Left renal pelvis (tissue), 4 donors: ENCODE measurements at places on chromosomes 12 and 14.
A peak's percentile ranks its signal among the peaks of the same experiment; 100 is the strongest.

DNA sequence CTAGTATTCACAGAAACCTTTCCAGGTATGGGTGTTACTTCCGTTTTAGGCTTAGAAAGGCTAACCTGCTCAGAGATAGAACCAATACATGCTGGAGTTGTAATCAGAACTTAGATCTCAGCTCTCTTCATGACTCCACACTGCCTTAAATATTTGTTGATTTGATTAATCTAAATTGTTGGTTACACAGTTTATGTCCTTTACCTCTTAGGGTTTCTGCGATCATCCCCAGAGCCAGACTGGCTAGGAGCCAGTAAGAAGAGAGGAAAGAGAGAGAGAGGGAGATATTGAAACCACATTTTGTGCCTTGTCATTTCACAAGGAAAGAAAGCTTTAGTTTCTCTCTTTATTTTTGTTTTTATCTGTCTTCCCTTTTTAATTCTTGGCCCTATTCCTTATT is 16.8 kb upstream of the MGP start:
- DNase-seq: no peak

GRCh38 chr14:20999591-20999990 is 498 bp downstream of the SLC39A2 start:
- no peak for DNase-seq

- DNase-seq: no peak
These were observed 66.8 kb upstream of the SLCO1C1 start for GRCh38 chr12:20628226-20628787.

DNA sequence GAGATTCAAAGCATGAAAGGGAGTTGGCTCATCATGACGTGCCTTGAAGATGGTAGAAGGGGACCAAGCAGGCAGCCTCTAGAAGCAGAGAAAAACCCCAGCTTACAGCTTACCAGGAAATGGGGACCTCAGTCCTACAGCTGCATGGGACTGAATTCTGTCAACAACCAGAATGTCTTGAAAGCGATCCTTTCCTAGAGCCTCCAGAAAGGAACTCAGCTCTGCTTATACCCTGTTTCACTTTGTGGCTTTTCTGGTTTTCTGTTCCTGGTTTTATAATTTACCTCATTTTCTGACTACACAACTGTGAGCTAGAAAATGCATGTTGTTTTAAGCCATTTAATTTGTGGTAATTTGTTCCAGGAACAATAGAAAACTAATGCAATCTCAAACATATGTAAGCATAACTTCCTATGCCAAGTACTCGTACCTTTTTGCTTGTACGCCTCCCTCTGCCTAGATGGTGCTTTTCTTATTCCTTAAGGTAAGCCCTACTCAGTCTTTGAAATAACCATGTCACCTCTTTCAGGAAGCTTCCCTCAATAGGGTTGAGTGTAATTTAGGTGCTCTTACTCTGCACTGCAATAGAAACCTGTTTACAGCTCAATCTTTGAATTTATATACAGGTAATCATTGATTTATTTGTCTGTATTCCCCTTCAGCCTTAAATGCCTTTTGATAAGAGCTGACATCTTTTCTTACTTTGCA is 348.8 kb downstream of the TMEM117 start:
- no peak for DNase-seq

- peak; percentile 60 for DNase-seq
These were observed 417.3 kb downstream of the SNAPC1 start for GRCh38 chr14:62179367-62180018.

GRCh38 chr12:95607642-95608041 is 56.4 kb upstream of the USP44 start:
- no peak for DNase-seq

DNA sequence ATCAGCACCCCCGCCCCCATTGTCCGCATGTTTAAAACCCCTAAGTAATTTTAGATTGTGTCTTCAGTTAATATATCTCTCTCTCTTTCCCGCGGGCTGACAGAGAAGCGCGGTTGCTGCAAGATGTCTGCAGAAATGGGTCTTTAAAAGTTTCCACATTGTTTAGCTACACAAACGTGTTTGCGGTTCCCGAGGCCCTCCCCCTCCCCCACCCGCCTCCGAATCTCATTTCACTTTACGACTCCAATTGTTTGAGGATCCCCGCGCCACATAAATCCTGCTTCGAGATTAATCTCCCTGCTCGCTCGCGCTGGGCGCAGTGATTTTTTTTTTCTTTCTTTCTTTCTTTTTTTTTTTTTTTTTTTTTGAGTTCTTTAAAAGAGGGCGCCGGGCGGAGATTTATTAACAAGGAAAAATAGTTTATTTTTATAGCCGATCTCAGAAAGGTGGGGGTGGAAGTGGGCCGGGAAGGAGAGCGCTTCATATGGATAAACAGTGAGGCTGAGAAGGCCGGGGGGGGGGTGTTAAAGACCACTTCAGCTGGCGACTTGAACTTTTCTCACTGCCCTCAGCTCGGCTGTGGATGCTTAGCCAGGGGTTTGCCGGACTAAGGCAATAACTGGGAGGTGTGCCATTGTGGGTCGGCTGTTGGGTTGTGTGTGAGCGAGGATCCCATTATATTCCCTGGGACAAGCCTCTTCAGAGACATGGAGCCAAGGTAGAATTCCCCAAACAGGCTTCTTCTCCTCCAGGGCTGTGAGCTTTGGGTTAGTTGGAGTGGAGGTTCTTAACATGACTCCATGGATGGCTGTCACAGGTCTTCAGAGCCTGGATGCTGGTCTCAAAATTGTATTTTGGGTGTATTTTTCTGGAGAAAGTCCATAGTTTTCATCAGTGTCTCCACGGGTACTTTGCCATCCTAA is 39.7 kb upstream of the TBX5 start:
- DNase-seq: no peak

GRCh38 chr12:55736076-55736475 is 6.8 kb upstream of the GDF11 start:
- no peak for DNase-seq

DNA sequence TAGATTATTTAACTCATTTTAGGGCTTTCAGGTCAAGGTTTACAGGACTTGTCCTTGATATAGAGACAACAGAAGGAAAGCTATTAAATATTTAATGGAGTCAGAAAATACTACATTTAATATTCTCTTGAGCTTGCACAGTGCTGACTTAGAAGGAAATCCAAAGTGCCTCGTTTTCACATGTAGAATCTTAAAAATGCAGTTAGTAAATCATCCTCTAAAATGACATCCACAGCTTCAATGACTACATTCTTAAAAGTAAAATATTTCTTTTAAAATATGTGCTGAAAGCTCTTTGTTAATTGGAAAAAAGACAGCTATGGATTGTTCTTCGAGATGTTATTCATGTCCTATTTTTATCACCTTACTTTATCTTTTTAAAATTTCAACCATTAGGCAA is 146.9 kb downstream of the KCNC2 start:
- DNase-seq: no peak

- no peak for DNase-seq
These were observed 19.1 kb downstream of the ZFYVE1 start for GRCh38 chr14:73007835-73008234.

GRCh38 chr12:52600071-52600470 is 1.2 kb downstream of the KRT72 start:
- no peak for DNase-seq

GRCh38 chr12:68267892-68268396 is 14.5 kb upstream of the IL22 start:
- DNase-seq: no peak

DNA sequence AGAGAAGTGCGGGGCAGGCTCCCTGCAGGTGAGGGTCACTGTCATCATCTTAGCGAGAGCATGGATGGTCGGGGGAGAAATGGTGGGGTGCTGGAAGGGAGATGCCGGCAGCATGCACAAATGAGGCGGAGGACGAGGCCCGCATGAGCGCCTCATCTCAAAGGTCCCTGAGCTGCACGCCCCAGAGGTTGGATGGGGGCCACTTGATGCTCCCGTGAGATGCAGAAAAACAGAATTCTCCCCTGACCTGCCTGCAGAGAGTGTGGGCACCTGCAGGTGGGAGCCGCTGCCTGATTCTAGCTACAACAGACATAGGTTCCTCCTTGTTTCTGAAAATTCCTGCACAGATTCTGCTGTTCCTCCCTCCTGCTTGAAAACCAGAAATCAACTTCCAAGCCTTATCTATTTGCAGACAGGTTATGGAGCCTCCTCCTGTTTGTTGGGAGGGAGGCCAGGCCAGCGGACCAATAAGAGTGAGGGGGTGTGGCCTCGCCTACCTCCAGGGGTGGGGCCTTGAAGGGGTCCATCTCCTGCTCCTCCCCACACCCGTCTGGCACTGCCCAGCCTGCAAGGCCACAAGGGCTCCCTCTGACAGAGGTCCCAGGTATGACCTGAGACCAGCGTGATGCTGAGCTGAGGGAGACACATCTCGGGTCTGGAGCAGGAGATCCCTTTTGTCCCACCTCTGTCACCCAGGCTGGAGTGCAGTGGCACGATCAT is 67.2 kb downstream of the KDM2B start:
- no peak for DNase-seq

DNA sequence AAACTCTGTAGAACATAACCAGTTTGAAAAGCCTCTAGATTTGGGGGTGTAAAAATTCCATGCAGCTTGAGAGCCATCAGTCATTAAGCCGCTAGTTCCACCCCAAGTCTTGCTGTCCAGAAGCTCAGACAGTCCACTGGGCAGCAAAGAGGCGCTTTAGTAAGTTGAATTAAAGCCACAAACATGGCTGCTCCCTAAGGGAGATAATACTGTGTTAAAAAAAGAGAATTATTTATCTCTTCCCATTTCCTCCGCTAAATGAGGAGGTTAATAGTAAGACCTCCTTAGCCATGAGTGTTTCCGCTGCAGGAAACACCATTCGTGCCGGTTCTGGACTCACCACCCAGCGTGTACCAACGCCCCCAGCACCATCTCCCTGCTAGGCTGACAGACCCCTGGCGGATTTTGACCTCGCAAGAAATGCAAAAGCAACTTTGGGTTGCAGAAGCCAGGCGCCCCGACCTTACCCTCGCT is 536 bp downstream of the TM7SF3 start:
- DNase-seq: no peak

DNA sequence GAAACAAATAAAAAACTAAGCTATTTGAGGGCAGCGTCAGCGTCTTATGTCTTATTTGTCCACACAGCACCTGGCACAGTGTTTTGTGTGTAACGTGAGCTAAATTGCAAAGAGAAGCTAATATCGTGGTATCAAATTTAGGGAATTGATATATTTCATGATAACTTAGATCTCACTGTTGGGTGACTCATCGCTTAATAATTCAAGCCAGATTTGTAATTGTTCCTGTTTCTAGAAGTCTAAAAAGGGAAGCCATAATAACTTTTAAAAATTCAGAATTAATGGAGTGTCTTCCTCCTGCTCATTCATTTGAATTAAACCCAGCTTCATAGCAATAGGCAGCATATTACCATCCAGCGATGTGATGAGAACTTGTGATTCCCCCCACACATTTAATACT is 214.7 kb downstream of the PDZRN4 start:
- no peak for DNase-seq

- no peak for DNase-seq
These were observed 25.3 kb upstream of the ESRRB start for GRCh38 chr14:76350671-76351070.

DNA sequence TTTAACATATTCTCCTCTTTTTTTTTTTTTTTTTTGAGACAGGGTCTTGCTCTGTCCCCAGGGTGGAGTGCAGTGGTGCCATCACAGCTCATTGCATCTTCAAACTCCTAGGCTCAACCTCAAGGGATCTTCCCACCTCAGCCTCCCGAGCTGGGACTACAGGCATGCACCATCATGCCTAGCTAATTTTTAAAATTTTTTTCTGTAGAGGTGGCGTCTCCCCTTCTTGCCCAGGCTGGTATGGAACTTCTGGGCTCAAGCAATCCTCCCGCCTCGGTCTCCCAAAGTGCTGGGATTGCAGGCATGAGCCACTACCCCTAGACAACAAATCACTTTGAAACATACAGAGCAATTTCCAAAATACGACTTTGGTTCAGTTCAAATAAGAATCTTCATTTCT is 154.8 kb downstream of the PAX9 start:
- no peak for DNase-seq

- no peak for DNase-seq
These were observed 63.1 kb downstream of the A2M start for GRCh38 chr12:9052610-9053009.

DNA sequence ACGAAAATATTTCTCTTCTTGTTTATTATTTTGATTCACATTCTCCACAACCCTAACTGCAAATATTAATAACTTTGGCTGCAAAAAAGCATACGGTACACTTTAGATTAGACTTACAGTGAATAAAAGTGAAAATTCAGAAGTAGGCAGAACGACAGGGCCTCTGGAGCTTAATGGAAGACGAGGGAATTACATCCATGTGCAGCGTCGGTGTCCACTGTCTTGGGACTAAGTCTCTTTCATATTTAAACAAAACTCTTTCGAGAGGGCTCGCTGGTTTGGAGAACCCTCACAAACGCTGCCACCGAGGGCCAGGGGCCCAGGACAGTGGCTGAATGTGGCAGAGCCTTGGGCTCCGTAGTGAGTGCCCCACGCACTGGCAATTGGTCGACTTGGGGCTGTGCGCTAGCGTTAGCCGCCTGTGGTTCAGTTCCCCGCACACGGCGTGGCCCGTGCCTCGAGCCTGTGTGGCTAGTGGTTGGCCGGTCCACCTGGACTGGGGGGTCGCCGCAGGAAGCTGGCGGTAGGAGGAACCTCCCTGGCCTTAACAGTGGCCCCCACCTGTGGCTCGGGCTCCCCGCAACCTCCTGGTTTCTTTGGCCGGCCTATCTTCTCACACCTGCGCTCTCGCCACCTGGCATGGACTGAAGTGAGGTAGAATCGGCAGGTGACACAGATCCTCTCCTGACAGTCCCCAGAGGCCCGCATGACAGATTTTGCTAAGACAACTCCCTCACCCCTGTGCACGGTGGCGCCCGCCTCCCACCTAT is 739 bp upstream of the PAX9 start:
- DNase-seq: no peak

DNA sequence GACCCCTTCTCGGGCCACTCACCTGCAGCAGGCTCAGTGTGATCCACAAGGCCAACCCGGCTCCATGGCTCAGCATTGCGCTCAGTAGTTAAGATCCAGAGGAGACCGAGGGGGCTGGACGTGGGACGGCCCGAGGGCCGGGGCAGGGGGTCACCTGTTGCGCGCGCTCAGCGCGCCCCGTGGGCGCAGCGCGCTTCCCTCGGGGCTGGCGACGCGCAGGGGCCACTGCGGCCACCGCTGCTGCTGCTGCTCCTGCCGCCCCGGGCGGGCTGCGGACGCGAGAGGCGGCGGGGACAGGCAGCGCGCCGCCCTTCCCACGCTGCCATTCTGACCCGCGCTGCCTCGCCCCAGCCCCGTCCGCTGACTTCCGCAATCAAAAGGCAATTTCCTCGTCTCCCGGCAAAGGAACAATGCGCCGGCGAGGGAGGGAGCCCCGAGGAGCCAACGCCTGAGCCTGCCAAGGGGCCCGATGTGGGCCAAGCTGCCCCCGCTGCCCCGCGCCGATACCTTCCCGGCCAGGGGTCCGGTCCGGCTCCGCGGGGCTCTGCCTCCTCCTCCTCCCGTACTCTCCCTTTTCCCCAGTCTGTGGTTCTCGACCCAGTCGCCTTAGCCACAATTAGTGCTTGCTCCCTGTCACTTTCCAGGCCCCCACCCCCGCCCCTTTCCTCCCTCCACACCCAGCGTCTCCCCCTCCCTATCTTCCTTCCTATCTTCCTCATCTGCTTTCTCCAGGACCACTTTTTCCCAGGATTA is 27.3 kb downstream of the PTPRB start:
- DNase-seq: no peak
